ENCODE measurements at places on chromosomes 6 and 20. TPM values are rescaled to one million over a fixed set of nuclear protein-coding genes. Genes with fewer than 3 reads are reported as not detected.

GRCh38 chr20:23242104-23242503 lies 108.5 kb upstream of the NXT1 start:
- DNase-seq = no peak

DNA sequence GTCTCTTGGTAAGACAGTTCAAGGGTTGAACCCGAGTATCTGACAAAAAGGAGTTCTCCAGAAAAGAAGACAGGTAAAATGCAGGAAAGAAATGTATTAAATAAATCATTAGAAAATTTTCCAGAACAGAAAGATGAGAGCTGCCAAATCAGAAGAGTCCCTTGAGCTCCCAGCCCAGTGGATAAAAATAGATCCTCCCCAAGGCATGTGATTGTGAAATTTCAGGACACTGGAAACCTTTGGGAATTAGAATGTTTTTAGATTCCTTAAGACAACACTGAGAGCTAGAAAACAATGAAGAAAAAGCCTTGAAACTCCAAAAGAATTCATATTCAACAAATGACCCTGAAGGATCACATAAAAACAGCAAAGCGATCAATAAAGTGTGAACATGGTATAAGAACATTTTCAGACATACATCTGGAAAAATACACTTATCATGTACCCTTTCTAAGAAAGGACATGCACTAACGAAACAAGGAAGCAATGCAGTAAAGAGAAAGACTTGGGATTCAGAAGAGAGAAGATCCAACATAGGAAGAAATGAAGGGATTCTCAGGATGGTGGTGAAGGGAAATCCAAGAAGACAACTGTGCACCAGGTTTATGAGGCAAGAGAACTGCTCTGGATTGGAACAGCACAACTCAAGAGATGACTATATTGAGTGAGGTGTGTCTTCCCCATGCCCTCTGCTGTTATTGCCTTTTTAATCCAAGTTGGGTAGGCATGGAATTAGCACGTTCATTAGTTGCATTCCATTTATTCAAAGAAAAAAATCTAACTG lies 390.4 kb downstream of the SYNE1 start:
- DNase-seq = no peak

DEFB124 gene
- polyA plus RNA-seq = 0.19 TPM

- no peak for DNase-seq
These were observed 66.0 kb downstream of the PLAGL1 start for GRCh38 chr6:143941852-143942627.

DNA sequence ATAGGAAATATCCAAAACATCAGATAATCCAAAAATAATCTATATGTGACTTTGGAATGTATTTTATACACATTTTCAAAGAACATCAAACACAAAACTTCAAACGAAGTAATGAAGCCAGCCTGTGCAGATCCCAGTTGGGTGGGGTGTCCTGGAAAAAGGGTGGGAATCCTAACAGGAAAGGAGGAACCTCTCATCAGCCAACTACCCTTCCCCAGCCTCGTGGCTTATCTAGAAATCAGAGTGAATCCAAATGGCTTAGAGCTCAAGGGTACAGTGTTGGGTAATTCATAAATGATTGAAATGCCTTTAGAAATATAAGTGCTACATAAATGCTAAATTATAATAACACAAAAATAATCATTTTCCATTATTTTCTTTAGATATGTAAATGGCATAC lies 115.1 kb upstream of the SOX4 start:
- DNase-seq = no peak

Data from left renal cortex interstitium (tissue), 4 donors.